Posterior cingulate gyrus (tissue), 11 donors: ENCODE measurements at places on chromosomes 7 and 10.

GRCh38 chr10:1148855-1149605 lies 92.8 kb downstream of the WDR37 start:
- DNase-seq: no peak

- no peak for DNase-seq
Measured at GRCh38 chr7:15016766-15017165, 114.2 kb upstream of the DGKB start.

GRCh38 chr7:24440892-24441291 lies 132.4 kb upstream of the PALS2 start:
- DNase-seq: no peak

DNA sequence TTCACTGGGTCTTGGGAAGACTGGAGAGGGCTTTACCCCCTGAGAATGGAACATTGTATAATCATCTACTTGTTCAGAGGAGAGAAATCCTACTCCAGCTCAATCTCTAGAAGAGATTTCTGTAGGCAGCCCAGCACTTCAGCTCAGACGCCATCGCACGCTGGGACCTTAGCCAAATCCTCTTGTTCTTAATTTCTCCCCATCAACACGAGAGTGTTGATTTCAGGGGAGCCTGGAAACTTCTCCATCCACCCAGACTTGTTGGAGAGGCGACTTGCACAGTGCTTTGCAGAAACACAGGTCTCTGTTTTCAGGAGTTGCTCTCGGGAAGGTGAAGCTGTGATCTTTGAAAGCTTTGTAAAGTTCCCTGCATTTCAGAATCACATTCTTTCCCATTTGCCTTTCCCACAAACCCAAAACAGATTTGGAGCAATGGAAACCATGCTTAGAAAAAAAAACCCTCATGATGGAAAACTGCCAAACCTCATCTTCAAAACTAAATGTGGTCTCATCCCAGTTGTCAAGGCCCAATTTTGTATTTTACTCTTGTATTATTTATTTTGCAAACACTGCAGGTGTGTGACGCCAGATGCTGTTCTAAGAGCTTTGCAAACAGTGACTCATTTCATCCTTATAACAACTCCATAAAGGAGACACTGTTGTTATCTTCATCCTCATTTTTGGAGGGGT lies 60.9 kb downstream of the CALML3 start:
- no peak for DNase-seq

DNA sequence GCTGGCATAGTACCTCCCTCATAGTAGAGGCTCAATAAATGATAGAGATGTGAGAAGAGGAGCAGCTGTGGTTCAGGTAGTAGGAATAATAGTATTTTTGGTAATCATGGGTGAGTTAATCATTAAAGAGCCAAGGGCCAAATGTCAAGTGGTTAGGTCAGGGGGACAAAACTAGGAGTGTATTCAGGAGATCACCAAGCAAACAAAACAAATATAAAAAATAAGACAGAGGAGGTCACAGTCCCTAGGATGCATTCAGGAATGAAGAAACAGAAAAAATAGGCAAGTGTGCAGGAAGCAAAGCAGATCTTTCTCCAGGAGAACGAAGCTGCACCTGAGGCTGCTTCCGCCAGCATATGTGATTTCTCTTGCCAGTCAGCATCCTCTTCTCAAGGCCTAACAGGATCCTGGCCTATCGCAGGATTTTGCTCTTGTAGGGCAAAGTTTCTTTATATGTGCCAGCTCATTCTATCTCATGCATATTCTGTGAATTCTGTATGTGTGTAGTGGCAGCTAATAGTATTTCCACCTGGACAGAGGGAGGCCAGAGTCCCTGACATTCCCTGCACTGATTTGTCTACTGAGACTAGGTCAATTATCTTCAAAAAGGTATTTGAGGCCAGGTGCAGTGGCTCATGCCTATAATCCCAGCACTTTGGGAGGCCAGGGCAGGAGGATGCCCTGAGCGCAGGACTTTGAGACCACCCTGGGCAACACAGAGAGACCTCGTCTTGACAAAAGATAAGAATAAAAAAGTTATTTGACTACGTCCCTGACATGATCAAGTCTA lies 82.7 kb downstream of the AKR1D1 start:
- DNase-seq: no peak

DNA sequence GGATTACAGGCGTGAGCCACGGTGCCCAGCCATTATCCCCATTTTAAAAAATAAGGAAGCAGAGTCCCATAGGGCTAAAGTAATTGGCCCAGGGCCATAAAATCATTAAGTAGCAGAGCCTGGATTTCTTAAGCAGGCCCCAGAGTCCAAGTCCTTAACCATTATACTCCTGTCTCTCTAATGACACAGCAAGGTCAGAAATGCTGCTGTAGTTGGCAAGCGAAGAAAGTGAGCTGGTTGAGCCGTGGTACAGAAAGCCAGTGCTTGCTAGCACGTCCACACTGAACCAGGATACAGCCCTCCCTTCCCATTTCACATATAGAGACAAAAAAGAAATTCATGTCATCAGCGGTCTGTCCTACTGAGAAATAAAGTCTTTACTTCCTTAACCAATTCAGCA lies 562.7 kb downstream of the GALNT17 start:
- DNase-seq: no peak
